ENCODE measurements at places on chromosomes 11 and 22.

DNA sequence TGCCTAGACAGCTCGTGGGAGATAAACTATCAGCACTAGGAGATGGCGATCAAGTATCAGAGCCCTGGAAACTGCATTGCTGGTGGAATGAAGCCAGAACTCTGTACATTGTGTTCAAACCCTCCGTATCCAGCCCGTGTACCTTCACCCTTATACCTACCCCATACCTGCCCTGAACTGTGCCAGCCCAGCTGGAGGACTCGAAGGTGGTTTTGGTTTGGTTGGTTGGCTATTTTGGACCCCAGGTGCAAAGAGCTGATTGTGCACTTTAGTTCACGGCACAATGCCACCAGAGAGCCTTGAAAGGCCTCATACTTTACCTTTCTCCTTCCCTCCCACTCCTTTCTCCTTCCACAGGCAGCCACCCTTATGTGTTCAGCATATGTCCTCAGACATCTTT lies 16.0 kb downstream of the FAM83F start:
- no peak for DNase-seq

GRCh38 chr11:72370201-72370600 lies 64.1 kb downstream of the CLPB start:
- DNase-seq = no peak

DNA sequence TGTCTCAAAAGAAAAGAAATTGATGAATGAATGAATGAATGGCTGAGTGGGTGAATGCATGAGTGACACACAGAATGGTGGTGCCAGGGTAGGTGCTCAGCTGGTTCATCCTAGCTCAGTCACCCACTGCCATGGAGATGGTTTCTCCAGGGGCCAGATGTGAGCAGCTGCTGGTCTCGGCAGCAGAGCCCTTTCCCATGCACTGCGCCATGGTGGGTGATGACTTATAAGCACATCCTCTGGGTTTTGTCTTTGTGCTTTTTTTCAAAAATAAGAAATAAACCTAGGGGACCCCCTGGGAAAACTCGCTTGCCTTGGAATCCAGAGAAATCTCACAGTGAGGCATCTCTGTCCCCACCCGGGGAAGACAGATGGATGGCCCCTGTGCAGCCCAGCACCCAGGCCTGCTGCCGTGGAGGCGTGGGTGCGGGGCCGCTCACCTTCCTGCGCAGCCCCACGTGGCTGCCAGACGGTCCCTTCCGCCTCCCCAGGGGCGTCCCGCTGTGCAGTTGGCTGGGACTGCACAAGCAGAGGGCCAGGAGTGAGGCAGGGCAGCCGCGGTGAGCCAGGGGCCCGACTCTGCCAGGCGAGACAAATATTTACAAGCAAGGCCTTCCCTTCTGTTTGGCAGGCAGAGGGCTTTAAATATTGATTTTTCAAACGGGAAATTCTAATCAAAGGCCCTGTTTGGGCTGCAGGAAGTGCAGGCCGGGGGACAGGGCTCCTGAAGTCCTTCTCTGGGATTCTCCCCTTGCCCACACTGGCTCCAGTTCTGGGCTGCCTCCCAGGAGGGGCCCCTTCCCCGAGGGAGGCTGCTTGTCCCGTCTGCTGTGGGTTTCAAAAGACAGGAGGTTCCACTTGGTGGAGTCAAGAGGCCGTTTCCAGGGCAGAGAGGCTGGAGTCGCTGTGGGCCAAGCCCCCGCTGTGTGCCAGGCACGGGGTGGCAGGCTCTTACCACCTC lies 24.3 kb downstream of the MPPED1 start:
- DNase-seq = no peak

DNA sequence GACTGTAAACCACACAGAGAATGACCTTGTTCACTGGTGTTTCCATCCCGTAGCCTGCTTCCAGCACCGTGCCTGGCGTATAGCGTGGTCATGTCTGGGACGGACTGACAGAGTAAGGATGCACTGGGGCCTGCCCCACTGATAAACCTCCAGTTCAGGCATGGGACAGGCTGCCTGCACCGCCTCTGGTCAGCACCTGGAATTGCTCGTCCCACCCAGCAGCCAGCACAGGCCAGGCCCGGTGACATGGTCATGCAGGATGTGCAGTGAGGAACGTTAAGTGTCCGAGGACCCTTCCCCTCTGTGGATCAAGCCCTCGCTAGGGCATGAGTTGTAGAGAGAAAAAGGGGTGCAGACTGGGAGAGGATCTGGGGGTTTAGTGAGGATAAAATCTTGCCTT lies 44.8 kb downstream of the LMO1 start:
- DNase-seq = no peak

- DNase-seq = no peak
Measured at GRCh38 chr11:31823644-31824331, 12.7 kb upstream of the PAX6 start.

DNA sequence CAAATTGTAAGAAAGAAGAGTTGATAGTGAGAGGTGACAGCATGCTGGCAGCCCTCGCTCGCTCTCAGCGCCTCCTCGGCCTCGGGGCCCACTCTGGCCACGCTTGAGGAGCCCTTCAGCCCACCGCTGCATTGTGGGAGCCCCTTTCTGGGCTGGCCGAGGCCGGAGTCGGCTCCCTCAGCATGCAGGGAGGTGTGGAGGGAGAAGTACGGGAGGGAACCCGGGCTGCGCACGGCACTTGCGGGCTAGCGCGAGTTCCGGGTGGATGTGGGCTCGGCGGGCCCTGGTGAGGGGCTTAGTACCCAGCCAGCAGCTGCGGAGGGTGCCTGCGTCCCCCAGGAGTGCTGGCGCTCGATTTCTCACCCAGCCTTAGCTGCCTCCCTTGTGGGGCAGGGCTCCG lies 539.7 kb upstream of the CCDC179 start:
- no peak for DNase-seq
